ENCODE measurements at places on chromosomes 13 and 19.

DNA sequence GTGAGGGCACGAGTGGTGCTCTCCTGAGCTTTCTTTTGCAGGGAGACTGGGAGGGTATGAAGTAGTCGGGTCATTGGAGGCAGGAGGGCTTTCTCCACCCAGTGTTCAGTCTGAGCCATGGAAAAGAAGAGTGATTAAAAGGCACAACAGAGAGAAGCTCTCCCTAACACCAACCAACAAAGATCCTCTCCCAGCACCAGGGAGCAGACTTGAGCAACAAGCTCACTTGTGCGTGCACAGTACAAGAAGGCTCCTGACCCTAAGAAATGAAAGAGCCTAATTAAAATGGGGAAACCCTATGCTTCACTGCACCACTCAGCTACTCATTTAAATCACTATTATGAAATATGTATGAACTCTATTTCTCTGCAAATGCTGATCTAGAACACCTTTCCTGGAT is 276.3 kb upstream of the SOX21 start:
- no peak for DNase-seq

GRCh38 chr19:24098359-24098758 is 11.4 kb downstream of the ZNF254 start:
- DNase-seq: no peak

GRCh38 chr13:33642374-33643065 is 175.4 kb upstream of the RFC3 start:
- DNase-seq: no peak

DNA sequence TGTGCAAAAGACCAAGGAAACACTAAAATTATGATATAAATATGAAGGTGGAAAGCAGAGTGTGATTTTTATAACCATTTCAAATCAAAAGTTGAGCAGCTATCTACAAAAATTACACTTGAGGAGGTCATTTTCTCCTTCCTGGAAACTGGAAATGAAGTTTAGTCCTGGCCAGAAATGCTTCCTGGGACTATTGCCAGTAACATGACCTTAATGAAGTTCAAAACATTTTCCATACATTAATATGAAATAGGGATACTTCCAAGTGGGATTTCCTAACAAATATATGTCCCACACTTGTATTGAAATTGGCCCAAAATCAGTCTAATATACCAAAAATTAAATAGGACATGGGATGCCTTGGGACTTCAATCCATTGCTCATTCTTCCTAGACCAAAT is 1556.8 kb upstream of the MIR17HG start:
- no peak for DNase-seq

DNA sequence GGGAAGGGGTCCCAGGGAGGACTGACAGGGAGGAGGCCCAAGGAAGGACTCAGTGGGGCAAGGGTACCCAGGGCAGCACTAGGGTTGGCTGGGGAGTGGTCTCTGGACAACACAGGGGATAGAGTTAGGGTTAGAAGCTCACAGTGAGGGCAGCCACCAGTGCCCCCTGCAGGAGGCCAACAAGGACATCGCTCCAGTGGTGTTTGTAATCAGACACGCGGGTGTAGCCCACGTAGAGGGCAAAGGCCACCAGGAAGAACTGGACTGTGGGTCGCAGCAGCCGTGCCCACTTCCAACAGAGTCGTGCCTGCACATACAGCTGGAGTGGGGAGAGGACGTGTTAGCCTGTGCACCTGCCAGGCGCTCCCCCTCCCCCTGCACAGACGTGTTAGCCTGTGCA is 9.2 kb downstream of the PLPP2 start:
- no peak for DNase-seq

GRCh38 chr19:9078651-9079050 is 8.2 kb upstream of the OR1M1 start:
- no peak for DNase-seq

DNA sequence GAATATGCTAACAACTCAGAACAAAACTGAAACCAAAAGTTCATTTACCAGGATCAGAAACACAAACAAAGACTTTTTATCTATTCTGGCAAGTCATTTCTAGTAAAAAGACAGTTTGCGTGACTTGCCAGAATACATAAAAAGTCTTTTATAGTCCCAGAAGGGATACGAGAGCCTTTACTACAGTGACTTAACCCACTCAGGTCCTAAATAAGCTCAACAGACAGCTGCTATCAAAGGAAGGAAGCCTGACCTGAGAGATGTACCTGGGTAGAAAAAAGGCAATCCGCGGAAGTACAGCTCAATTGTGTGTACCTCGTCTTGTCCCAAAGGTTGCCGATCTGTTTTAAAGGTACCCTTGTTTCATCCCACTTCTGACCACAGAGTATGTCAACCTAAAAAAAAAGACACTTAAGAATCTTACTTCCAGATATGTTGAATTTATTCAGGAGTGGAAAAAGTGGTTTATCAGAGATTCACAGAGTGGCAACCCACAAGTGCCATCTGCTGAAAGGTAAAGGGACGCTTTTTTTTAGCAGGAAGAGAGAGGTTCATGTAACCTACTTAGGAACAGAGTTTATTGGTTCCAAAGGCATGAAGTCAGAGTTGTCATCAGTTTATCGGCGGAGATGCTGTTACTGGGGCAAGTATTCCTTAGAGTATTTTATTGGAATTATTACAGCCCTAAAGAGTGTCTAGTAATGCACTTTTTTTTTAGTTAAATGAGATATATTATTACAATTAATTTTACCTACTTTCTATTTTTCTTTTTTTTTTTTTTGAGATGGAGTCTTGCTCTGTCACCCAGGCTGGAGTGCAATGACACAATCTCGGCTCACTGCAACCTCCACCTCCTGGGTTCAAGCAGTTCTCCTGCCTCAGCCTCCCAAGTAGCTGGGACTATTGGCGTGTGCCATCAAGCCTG is 69.7 kb upstream of the C1QTNF9B start:
- DNase-seq: no peak

DNA sequence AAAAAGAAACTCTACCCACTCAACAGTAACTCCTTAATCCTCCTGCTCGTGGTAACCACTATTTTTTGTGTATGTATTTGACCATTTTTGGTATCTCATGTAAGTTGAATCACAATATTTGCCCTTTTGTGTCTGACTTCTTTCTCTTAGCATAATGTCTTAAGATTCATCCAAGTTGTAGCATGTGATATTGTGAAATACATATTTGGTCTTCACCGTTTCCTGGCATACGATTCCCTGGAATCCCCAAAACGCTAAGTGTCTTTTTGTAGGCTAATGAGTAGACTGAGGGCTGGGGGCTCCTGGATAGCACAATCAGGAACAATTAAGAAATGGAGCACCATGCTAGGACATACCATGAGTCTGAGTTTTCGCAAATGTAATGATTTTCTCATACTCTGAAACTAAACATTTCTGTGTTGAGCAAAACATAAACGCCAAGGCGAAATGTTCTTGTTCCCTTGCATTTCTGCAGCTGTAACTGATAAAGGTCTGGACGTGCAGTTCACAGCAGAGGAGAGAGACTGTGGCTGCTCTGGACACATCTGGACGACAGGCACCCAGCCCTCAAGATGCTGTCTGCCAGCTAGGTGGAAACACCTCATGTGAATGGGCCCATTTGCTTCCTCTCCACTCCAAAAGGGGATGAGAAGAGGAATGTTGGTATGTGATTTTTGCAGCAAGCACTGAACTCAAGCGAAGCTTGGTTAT is 38.4 kb downstream of the BRD4 start:
- no peak for DNase-seq

- no peak for DNase-seq
These were observed 77.3 kb upstream of the UBAC2 start for GRCh38 chr13:99123101-99124045.

DNA sequence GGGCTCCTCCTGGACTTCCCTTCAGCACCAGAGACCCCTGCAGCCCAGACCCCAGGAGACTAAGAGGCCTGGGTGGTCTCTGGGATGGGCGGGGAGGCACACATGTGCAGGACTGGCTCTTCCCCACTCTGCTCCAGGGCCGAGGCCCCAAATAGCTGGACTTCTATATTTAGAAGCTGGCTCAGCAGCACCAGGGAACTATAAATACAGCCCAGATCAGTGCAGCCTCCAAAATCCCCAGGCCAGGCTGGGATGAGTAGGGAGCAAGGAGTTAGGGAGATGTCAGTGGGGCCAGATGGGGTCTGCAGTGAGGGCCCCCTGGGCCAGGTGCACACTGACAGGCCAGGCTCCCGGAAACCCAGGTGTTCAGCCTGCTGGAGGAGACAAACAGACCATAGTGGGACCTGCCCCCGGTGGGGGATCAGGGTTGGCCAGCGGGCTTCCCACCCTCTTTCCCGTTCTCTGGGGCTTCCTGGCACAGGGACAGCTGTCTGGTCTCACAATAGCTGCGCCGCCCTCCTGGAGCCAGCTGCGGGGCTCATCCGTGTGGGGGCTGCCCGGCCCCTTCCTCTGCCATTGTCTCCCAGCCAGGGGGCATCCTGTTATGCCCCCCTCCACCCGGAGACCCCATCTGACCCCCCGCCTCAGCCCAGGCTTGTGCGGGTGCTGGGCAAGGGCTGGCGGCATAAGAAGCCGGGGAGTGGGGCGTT is 5.5 kb upstream of the ADGRE5 start:
- DNase-seq: no peak

All from stimulated activated CD8-positive, alpha-beta memory T cell treated with anti-CD3 and anti-CD28 coated beads, Interleukin-2, amount 100 ng/mL, for 48 hours (primary cell).